ENCODE measurements at places on chromosomes 2 and 18.

DNA sequence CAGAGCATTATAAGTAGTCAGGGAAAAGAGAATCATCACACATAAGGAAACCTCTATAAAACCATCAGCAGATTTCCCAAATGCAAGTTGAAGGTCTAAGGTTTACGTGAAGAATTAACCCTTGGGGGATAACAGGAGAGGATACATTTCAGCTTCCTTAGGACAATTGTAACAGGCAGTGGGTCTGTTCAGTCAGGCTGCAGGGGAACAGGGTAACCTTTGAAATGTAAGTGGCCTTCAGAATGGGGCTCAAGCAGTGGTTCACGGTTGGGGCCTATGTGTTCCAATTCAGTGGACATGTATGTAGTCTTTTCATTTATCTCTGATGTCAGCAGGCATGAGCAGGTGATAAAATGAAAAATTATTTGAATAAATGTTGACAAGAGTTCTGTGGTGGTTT lies 139.3 kb downstream of the EML6 start:
- DNase-seq, result no peak

GRCh38 chr18:36153203-36153602 lies 23.5 kb downstream of the ELP2 start:
- DNase-seq, result no peak

DNA sequence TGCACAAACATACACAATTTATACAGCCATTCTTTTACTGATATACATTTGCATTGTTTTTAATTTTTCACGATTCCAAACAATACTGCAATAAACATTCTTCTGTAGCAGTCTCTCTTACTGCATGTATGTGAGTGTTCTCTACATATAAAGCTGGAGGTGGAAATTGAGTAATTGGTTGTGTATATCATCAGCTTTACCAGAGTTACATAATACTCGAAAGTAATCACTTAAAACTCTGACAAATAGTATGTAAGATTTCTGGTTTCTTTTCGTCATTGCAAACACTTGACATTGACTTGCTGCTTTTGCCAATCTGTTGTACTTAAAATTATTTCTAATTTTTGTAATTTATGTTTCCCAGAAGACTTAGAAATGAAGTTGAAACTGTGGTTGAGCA lies 110.2 kb downstream of the TDRD15 start:
- DNase-seq, result no peak

DNA sequence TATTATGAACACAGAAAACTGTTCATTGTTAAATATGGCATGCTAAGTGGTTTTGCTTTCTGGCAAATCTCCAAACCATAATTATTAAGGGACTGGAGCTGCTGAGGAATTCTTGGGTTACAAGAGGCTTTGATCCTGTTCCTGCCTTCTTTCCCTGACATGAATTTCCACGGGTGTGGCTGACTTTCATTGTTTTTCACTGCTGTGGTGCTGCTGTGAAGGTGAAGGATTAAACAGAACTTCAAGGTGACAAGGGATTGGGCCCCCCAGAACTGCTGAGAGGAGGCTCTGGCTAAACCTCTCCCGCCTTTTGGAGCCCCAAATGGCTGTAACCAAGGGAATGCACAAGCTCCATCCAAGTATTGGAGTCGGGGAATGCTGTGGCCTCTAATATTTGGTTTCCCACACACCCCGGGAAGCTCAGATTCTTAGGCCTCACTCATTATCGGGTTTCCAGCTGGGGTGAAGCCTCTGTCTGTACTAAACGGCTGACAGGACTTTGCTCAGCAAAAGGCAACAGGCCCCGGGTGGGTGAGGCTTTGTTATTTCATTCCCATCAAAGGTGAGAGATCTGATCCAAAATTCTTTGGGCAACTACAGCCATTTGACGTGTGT lies 29.0 kb upstream of the ZFP36L2 start:
- no peak for DNase-seq

DNA sequence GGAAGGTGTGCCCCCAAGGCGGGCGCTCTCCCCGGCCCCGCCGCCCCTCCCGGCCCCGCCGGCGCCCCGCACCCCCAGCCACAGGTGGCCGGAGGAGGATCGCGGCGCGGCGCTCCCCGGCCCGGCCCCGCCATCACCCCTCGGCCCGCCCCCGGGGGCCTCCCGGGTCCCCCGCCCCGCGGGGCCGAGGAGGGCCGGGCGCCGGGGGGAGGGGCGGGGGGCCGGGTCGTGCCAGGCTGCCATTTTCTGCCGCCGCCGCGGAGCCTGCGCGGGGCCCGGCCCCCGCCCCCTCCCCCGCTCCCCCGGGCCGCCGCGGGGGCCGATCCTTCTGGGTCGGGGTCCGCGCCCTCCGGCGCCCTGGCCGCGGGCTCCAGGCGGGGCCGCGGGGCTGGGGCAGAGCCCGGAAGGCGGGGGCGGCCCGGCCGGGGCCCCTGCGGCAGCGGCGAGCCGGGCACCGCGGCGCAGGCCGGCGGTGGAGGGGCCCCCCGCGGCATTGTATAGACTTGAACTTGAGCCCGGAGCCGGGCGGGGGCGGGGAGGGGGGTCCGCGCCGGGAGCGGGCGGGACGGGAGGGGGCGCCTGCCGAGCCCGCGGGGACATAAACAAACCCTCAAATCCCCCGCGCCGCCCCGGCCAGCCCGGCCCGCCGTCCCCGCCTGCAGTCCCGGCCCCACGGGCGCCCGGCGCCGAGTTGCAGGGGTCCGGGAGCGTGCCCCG lies 556 bp downstream of the DNMT3A start:
- DNase-seq, result no peak

DNA sequence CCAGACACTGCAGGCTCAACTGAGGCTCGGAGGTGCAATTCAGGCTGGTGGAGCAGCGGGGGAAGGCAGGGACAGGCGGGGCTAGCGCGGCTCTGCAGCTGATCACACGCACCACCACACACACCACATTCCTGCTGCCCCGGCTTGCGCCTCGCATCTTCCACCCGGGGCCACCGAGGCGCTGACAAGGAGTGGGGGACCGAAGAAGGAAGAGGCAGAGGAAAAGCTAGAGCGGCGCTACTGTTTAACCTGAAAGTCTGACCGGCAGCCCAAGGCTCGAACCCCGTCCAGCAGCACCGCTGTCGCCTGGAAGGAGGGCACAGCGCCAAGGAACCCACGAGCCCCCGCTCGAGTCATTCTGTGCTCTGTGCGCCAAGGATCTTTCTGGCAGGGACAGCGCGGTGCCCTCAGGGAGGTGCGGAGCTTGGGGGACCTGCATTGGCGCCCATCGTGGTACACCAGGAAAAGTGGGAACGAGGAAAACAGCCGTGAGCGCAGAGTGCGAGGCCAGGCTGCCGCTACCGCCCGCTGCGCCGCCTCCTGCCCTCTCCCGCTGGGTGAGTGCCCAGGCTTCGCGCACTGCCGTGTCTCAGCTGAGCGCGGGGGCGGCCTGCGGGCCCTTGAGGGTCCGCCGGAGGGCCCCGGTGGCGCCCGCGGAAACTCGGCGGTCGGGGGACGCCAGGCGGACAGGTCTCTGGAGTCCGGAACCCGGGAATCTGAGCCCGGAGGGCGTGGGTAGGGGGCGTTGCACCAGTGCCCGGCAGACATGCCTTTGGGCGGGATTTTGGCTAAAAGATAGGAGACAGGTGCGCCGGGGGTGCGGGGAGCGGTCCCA lies 860 bp upstream of the KCNJ3 start:
- DNase-seq, result no peak

DNA sequence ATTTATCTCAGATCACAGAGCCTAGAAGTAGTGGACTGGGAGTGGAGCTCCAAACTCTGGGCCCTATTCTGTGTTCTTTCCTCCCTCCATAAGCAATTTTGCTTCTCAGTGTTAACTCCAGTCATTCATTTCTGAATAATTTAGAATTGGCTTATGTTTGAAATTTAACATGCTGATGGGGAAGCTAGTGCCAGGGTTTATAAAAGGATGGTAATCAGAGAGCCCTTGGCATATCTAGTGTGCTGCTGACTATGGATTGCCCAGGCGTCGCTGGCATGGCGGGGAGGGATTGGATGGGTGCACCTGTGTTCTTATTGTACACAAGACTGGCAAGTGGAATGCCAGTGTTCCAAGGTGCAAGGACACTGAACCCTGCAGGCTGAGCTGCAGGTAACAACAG lies 177.1 kb downstream of the ACOXL start:
- no peak for DNase-seq

GRCh38 chr2:128786741-128787478 lies 468.2 kb upstream of the HS6ST1 start:
- no peak for DNase-seq

DNA sequence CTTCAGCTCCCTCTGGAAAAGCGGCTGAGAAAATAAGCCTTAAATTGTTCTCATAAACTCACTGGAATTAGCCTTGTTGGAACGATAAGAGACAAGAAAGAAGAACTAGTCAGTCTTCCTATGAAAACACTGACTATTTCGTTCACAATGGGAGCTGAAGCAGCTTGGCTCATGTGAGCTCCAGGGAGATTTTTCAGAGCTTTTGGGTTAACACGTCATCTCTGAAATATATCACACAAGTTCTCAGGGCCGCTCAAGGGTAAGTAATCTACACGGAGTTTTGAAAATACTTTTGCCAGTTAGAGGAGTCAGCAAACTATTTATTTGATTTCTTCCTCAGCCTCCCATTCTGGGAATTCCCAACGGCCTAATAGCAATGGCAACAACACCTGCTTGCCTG lies 316.2 kb upstream of the MGAT5 start:
- no peak for DNase-seq

DNA sequence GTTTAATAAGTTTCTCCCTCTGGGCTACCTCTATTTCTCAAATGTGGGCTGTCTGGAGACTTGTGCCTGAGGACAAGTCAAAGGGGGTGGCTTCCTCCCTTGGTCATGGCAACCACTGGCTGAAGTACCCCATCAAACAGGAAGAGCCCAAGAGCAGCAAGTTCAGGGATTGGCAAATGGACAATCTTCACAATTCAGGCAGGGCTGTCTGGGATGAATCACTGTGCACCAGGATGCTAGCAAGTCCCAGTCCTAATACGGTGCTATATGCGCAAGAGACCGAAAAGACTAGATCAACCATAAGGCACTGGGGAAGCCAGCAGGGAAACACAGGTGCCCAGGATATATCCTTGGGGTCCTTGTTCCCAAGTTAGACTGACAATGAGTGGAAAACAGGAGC lies 75.5 kb downstream of the ANTXR1 start:
- DNase-seq, result no peak

DNA sequence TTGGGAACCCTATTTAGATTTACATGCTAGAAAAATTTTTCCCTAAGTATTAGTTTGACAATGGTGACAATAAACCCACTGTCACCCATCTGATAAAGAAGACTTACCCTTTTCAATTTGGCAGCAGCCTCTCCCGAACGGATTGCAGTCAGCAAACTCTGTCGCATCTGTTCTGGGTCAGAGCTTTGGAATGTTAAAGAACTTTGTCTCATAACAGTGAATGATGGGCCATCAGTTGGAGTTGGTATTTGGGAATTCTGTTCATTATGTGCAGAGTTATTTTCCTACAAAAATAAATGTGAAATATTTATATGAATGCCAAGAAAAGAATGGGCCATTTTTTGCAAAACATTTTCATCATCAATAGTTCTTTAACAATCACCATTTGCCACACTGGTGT lies 70.8 kb upstream of the GRB14 start:
- DNase-seq, result no peak

GRCh38 chr2:128774320-128775216 lies 455.9 kb upstream of the HS6ST1 start:
- DNase-seq, result no peak

GRCh38 chr2:219551441-219552381 lies 7.9 kb downstream of the TMEM198 start:
- DNase-seq, result no peak

- no peak for DNase-seq
Observed at GRCh38 chr2:71483246-71483645, 29.9 kb downstream of the DYSF start.

DNA sequence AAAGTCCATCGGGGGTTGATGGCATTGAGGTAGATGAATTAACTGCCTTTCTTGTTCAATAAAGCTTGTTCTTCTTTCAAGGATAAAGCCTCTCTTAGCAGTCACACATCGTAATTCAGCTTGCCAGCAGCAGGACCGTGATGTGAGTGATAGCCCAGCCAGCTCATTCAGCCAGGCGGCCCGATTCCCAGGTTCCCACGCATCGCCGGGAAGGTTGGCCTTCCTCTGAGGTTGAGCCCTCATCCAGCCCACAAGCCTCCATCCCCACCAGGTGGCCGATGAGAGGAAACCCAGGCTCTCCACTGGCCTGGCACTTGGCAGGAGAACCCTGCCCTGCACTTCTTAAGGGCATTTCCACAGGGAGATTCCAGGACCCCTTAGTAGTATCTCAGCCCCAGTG lies 4.7 kb downstream of the AGAP1 start:
- no peak for DNase-seq

- no peak for DNase-seq
Observed at GRCh38 chr2:52473526-52473925, 1294.1 kb upstream of the CHAC2 start.

DNA sequence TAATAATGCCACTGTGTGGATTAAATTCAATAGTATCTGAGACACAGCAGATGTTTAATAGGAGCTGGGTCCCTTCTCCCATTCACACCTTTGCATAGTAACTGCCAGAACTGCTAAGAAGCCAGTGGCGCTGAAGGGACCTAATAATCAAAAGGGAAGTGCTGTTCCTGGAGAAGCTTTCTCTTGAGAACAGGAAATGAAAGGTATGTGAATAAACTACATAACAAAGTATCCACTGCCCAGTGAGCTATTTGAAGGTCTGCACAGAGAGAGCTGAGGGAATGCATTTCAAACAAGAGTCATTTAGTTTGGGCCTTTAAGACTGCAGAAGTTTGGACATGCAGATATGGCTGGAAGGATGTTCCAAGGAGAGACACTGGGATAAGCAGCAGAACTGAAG lies 56.1 kb upstream of the KIDINS220 start:
- no peak for DNase-seq

DNA sequence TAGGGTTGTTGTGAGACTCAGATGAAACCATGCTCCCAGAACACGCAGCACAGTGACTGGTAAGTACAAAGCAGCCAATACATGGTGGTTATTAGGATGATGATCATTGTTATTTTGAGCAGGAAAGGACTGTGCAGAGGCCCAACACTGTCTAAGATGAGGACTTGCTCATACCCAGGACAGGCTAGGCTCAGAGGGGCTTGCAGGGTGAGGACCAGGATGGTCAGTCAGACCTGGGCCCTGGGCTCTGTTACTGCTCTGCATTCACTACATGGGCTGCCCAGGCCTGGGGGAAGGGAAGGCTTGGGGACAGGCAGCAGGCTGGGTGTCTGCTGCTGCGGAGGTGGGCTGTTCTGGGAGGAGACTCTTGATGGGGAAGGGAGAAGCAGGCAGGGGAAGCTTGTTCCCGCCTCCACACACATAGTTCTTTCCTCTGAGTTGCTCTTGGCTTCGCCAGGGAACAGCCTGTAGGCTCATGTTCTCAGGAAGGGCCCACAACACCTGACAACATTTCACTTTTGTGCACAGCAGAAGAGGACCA lies 17.5 kb downstream of the CAPN13 start:
- DNase-seq, result no peak

DNA sequence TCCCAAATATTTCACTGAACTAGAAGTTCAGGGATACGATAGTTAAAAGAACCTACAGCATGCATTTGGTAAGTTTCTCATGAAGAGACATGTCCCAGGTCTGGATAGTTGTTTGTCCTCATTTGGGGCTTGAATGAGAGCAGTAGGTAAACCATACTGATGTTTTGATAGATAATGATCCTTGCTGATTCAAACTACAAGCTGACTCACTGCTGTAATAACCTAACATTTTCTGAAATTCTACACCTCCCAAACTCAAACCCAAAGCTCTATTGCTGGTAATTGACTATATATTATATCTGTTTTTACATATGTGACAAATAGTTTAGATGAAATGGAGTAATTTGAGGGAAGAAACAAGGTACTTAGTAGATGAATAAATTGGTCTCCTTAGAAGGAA lies 154.1 kb upstream of the BOD1L2 start:
- no peak for DNase-seq

GRCh38 chr2:191189112-191189635 lies 38.4 kb upstream of the STAT4 start:
- no peak for DNase-seq

GRCh38 chr2:27081984-27082772 lies 3.8 kb downstream of the EMILIN1 start:
- no peak for DNase-seq
